ENCODE measurements at places on chromosomes 5 and 9. TPM values are rescaled to one million over a fixed set of nuclear protein-coding genes. Genes with fewer than 3 reads are reported as not detected.

The GABRA6 gene
- total RNA-seq, result not detected

The PFN3 gene
- total RNA-seq, result not detected

The ARRDC3 gene
- 19.9 TPM for total RNA-seq

The PDCD1LG2 gene
- total RNA-seq, result 3.3 TPM

The C5orf52 gene
- not detected for total RNA-seq

The TAS2R1 gene
- total RNA-seq, result not detected

The ENTREP1 gene
- 20.0 TPM for total RNA-seq

DNA sequence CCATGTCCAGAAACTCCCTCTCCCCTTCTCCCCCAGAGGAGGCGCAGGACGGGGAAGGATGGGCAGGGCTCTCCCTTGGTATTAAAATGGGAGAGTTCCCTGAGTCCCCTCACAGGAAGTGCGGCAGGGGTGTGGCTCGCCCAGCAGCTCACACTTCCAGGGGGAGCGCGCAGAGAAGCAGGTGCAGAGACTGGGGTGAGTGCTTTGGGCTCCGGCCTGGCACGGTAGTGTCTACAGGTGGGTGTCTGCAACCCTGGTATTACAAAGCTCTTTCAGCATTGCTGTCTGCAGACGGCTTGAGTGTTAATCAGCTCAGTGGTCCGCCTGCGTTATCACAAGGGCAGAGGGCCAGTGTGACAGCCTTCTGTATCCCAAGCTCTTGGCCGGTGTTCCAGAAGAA is 114.9 kb upstream of the FBXL7 start:
- no peak for DNase-seq

DNA sequence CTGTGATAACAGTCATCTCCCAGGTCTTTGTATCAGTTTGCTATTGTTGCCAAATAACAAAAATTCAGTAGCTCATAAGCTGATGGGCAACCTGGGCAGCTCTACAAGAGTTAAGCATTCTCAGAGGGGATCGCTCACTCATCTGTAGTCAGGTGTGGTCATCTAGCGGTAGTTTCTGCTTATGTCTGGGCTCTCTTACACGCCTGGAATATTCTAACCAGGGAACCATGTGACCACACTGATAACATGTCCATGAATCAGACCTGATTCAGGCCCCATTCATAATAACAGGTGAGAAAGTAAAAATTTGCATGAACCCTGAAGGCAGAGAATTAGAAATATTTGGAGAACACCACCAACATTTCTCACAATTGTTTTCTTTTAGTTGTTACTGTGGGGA is 576.1 kb downstream of the SLCO4C1 start:
- no peak for DNase-seq

- DNase-seq, result peak; percentile 59
Observed at GRCh38 chr9:126521976-126522590, 91.6 kb upstream of the LMX1B start.

- DNase-seq, result no peak
Observed at GRCh38 chr5:29796013-29796412, 1397.5 kb upstream of the CDH6 start.

GRCh38 chr9:73118898-73119554 is 32.6 kb upstream of the ANXA1 start:
- DNase-seq, result no peak

- no peak for DNase-seq
Observed at GRCh38 chr9:114852050-114852594, 46.3 kb upstream of the TNFSF15 start.

- no peak for DNase-seq
Observed at GRCh38 chr5:173196133-173196952, 38.7 kb downstream of the NKX2-5 start.

DNA sequence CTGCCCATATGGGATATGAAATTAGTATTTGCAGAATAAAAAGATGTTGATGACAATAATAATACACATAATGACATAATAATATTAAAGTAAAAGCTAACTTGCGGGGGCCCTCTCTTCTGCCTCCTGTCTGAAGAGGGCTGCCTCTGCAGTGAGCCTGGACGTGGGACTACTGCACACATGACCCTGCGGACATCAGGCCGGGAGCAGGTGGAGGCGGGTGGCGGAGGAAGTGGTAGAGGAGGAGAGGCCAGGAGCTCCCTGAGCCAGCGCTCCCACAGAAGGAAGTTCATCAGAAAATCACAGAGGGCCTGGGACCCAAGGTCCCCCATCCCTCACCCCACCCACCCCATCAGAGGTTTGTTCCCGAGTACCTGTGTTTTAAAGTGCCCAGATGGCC is 60.5 kb downstream of the ROPN1L start:
- DNase-seq, result no peak

- DNase-seq, result no peak
Observed at GRCh38 chr5:169964246-169964645, 16.0 kb downstream of the INSYN2B start.

DNA sequence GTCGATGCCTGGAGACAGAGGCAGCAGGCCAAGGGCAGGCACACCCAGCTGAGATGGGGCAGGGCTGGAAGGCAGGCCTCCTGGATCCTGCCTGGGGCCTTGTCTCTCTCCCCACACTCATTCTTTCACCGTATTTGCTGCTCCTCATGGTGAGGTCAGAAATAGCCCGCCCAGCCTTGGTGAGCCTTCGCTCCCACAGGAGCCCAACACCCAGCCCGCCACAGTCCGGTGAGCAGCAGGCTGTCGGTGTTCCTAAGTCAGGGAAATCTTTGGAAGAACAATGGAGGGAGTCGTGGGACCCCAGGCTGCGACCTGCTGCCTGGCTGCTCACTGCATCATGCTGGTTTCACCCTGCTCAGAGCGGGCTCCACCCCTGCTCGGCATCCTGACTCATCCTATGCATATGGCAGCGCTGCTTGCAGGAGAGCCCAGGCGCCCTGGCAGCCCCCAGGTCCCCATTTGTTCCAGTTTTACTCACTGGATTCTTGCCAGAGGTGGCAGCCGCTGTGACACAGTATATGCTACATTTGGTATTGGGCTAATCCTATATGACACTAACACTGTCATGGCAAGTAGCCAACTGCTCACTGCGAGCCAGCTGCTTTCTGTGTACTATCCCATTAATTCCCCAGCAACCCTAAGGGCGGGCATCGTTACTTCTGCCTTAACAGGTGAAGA is 53.2 kb upstream of the NCS1 start:
- DNase-seq, result no peak

- no peak for DNase-seq
Observed at GRCh38 chr9:94692601-94693000, 33.9 kb upstream of the AOPEP start.
